NB4 (cell line): ENCODE measurements at places on chromosomes 6 and 20.

DNA sequence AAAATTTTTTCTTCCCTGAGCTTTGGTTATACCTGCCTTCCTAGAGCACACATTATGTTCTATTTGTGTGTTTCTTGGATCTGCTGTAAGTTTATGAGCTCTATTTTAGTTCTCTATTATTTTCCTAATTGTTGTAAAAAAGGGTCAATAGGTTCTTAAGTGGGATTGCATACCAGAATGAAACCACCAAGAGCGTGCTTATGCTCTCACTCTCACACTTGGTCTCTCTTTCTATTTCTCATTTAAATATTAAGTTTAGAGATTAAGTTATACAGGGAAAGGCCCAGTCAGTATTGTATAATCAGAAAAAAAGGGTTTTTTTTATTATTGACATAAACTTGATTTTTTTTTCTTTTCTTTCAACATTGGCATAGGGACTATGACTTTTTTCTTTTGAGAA is 96.8 kb downstream of the RIMS1 start:
- no peak for DNase-seq

GRCh38 chr20:4086771-4087687 is 71.7 kb upstream of the RNF24 start:
- DNase-seq, result no peak

- peak; percentile 60 for DNase-seq
Observed at GRCh38 chr20:6094063-6094462, 28.8 kb downstream of the FERMT1 start.

- DNase-seq, result no peak
Observed at GRCh38 chr6:31965700-31966099, 6.2 kb downstream of the DXO start.

DNA sequence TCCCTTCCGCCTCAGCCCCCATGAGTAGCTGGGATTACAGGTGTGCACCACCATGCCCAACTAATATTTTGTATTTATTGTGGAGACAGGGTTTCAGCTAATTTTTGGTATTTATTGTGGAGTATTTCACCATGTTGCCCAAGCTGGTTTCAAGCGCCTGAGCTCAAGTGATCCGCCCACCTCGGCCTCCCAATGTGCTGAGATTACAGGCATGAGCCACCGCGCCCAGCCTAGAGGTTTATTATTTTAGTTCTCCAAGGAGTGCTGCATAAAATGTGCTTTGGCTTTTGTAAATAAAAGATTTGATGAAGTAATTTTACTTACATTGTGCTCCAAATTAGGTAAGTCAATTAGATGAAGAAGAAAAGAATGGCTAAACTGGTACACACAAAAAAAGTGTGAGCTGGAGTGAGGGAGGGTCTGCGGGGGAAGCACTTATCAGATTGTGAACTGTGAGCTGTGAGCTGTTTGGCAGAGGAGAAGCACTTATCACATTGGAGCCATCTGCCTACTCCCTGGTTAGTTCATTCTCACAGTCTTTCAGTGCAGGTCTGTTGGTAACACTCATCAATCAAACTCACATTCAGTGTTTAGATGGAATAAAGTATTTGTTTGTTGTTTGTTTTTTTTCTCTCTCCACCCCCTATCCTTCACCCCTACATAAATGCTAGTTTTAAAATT is 398.0 kb downstream of the EPHA7 start:
- DNase-seq, result no peak

DNA sequence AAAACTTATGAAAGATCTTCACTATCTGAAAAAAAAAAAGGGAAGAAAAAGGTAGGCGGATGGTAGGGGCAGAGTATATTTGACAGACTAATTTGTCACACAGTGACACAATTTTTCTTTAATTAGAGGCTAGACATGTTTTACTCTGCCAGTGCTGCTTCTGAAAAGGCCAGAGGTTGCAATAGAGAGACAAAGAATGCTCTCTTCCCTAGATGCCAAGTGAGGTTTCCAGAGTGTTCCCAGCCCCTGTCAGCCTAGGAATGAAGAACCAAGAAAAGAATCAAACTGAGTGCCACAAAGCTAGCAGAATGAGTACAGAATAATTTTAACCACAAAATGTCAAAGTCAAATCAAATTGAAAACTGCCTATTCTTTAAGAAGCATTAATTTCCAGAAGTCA is 13.0 kb downstream of the PNISR start:
- no peak for DNase-seq

- peak; percentile 85 for DNase-seq
Observed at GRCh38 chr6:106517706-106518105, 111.6 kb downstream of the RTN4IP1 start.

GRCh38 chr6:141788096-141788495 is 344.6 kb upstream of the GJE1 start:
- DNase-seq, result no peak

DNA sequence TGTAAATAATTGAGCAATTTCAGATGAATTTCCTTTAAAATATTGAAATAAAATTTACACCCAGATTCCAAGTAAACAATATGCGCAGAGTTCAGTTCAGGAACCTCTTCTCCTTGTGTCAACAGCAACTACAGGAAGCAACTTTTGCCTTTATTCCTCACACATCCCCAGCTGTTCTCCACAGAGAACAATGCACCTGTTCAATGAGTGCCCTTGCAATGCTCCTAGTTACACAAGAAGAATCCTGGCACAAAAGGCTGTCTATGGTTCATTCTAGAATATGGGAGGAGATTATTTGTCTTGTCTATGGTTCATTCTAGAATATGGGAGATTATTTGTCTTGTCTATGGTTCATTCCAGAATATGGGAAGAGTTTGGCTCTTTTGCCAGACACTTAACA is 454.9 kb downstream of the BTBD3 start:
- no peak for DNase-seq

DNA sequence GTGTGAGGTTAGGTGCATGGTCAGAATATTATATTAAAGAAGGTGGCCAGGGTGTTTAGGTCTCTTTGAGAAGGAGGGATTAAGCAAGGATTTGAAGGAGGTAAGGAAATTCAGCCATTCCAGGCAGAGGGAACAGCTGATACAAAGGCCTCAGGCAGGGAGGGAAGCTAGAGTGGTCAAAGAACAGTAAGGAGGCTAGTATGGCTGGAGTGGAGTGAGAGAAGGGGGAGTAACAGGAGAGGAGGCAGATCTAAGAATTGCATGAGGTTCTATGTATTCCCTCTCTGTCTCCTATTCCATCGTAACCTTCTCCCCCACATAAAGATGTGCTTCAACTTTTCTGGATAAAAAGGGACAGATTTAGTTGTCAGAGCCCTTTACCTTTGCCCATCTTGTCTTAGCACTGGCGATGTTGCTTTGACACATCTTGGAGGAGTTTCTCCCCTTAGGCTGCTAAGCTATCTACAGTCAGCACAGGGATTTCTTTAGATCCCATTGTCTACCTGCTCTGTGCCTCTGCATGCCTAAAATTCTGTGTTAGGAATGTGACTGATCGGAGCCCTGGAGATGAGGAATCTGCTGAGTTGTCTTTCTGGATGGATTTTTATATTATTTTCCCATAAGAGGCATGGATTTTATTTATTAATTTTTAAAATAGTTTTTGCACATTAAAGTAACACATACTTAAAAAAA is 59.9 kb downstream of the KLHL31 start:
- DNase-seq, result no peak

GRCh38 chr6:157092736-157093135 is 230.6 kb downstream of the TMEM242 start:
- no peak for DNase-seq

- DNase-seq, result no peak
Observed at GRCh38 chr20:47985092-47985850, 200.0 kb upstream of the SULF2 start.

DNA sequence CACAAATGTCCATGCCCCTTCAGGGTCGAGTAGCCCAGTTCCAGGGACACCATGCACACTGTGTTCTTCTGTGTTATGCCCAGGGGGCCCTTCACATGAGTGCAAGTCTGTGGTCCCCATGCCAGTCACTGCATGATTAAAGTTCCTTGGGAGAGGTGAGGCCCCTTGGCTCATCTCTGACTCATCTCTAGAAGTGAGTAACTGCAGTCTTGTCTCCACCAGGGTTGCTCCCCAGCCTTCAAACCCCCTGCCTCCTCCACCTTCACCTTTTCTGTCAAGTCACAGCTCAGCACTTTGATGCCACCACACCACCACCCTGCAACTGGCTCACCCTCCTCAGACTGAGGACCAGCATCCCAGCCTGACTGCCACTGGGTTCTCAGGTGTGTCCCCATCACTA is 161.7 kb downstream of the UNC5CL start:
- no peak for DNase-seq

DNA sequence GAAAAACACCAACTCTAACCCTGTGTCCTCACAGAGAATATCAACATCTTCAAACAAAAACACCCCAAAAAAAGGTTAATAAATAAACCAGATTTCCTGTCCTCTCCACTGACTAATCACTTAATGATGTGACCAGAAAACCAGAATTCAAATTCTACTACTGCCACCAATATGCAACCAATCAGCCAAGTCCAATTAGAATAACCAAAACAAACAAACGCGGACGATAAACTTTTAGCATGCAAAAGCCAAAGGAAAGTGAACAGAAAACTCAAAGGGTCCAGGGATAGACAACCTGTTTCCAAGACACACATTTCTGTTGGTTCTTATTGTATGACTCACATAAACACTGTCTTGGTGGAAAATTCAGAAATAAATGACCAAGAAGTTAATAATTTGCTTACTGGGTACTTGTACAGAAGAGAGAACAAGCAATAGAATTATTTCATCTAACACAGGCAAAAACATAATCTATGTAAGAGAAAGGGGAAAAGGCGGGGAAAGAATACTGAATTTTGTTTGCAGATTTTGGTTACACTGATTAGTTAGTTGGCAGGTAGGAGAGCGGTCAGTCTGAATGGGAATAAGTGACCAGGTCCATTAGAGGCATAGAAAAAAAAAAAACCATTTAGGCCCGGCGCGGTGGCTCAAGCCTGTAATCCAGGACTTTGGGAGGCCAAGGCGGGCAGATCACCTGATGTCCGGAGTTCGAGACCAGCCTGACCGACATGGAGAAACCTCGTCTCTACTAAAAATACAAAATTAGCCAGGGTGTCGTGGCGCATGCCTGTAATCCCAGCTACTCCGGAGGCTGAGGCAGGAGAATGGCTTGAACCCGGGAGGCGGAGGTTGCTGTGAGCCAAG is 34.1 kb downstream of the HFE start:
- DNase-seq, result no peak

- DNase-seq, result no peak
Observed at GRCh38 chr6:105485456-105485855, 82.6 kb upstream of the PREP start.

DNA sequence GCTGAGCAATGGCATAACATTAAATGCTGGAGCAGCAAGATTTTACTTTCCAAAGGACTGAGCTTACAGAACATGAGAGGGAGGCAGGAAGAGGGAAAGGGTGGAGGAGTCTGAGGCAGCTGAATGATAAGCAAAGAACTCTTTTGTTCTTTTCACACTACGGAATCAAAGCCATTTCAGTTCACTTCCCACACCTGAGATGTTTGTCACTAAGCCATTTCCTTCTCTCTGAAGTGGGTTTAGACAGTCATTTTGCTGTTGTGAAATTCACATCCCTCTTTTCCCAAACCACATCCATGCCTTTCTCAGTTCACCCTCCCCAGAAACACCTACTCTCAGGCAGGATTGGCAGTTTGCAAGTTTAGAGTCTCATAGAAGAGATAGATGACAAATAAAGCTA is 267.9 kb downstream of the ADGRG6 start:
- DNase-seq, result no peak

- no peak for DNase-seq
Observed at GRCh38 chr20:36532388-36532787, 8.9 kb upstream of the MYL9 start.

GRCh38 chr6:169246445-169246844 is 7.2 kb downstream of the THBS2 start:
- no peak for DNase-seq

- no peak for DNase-seq
Observed at GRCh38 chr6:106903299-106903698, 71.2 kb downstream of the CD24 start.

GRCh38 chr6:28659250-28659566 is 133.5 kb downstream of the GPX5 start:
- no peak for DNase-seq

DNA sequence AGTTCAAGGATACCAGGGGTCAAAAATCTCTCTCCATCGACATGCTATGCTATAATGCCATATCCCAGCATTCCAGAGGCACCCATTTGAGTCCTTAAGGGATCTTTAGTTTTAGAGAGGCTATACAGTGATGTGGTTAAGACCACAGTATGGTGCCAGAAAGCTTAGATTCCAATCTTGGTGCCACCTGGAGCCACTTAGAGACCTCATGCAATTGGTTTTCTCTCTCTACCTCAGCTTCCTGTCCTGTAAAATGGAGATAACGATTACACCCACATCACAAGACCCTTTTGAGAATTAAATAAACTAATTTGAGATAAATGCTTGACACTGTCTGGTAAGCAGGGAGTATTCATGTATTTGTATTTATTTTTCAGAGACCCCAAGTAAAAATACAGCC is 39.0 kb downstream of the PLAGL1 start:
- no peak for DNase-seq

DNA sequence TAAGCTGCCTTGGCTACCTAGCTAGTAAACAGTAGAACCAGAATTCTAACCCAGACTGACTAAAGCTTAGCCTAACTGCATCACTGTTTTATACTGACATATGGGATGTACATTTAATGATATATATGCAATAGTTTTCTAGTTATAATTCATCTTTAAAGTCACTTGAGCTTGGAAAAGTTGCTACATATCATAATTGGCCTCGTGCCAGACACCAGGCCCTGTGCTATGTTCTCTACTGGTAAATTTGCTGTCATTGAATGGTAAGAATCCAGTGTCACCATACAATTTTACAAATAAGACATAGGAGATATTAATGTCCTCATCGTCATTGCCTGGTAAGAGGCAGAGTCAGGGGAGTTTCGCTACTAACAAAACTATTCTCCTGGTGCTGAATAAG is 396.8 kb downstream of the CDKAL1 start:
- no peak for DNase-seq

GRCh38 chr6:81865712-81866111 is 113.2 kb upstream of the TENT5A start:
- no peak for DNase-seq

DNA sequence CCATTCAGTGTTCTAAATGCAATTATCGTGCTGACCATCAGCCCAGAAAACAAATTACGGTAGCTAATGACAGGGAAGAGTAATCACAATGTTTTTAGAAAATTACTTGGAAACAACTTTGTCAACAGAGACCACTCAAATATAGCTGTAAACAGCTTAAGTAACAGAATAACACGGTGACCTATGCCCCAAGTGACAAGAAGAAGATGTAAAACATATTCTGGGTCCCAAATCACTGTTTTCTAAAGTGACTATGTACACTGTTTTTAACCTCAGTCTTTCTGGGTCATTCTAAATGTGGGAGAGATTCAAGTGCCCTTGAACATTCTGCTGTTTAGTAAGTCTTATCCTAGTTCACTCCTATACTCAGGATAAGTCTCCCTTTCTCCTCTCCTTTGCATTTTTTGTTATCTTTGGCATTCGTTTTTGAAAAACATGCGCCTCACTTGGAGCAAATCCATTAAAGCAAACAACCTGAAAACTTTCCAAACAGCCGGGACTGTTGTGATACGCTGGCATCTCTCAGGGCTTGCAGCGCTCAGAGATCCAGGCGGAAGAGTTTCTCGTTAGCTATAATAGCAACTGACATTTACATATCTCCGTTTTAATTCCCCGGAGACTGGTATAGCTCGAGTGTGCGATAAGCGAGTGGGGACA is 114.5 kb upstream of the SOX4 start:
- no peak for DNase-seq
